ENCODE measurements at places on chromosomes 12 and 14.
A peak's percentile ranks its signal among the peaks of the same experiment; 100 is the strongest.

GRCh38 chr12:106417926-106418910 is 60.7 kb downstream of the POLR3B start:
- no peak for DNase-seq

DNA sequence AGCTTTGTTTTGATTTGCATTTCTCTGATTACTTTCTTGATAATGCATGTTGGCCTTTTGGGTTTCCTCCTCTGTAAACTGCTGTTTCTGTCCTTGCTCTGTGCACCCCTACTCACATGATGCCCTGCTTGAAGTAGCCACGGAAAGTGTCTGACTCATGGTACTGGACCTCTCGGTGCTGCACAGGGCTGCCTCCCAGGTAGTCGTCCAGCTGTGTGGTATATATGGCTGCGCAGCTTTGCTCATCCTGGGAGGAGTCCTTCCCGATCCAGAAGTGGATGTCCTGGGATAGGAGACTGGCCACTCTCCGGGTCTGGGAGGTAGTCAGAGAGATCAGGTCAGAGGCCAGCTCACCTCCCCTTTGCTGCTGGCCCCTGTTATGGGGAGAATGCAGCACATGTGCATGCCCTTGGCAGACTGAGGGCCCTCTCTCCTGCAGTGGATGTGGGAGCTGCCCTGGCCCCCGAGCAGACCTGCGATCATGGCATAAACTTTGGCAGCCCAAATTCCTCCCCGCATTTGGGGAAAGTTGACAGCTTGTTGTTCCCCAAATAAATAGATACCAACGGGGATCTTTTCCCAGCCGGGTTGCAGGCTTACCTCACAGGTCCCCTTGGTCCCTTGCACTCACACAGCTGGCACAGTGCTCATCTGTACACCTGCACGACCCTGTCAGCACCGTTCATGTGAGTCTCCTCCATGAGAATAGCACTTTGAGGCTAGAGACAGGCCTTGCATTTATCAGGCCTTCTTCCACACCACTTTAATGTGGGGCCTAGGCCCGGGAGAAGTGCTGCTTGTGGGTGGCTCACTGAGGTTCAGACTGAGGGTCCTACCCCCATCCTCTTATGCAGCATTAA is 5.2 kb downstream of the AVIL start:
- no peak for DNase-seq

DNA sequence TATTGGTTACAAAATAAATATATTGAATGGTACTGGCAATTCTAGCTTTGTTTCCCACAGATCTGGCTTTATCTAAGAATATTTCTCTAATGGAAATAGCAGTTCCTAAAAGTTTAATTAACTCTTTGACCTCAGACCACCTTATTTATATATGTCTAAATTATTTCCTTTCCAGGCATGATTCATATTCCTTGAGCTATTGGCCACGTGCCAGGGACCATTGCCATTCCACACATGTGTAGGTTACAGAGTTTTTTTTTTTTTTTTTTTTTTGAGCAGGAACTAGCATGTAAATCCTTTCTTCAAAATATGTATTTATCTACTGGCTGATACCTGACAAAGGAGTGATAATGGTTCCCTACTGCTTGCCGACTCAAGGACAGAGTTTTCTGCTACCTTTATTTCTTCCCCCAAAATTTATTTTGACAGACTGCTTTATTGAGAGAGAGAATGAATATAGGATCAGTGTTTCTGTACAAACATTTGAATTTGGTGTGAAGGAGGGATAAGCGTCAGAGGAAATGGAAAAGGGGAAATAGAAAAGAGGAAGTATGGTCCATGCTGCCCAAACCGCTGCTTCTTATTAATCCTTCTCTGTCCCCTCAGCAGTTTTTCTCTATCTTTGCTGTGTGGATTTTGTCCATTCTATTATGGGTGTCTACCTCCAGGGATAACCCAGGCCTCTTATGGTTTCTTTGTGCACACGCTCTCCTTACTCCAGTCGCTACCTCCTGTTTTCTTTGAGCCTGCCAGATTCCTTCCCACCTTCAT is 36.4 kb downstream of the PDE3A start:
- peak; percentile 74 for DNase-seq

- DNase-seq = no peak
Observed at GRCh38 chr12:121214166-121214777, 4.3 kb downstream of the P2RX4 start.

DNA sequence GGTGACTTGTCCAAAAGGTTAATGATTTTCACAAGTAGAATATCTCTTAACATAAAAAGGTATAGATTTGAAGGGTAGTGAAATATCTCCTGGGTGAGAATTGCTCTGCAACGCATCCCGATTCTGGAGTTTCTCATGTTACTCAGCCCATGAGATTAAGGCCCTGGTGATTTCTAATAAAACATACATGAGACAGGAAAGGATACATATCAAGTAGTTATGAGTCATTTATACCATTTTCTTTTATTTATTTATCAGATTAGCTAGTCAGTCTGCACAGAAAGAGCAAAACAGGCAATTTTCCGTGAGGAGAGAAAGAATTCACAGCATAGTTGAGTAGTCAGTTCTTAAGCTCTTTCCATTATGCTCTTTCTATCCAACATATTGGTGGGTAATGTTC is 535.6 kb upstream of the ATP2B1 start:
- DNase-seq = no peak

DNA sequence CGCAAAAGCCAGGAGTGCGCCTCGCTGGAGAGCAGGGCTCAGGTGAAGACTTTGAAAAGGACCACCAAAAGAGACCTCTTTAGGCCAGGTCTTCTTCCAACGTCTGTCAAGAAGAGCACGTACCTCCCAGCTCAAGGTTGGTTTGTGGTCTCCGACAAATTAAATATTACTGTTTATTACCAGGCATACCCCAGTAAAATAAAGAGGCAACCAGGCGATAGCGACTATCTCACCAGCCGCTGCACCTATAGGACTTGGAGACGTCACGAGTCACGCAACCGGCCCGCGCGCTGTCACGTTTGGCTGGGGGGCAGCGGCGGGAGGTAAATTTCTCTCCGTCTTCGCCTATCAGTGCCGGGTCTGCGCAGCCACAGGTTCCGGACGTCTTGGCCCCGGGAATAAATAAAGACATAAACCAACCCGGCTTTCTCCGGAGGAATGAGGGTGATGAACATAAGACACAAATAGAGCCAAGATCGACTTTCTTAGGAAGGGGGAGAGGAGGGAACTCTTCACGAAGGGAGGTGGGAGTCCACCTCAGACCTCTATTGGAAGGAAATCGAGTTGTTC is 2.0 kb upstream of the TBX5 start:
- DNase-seq = no peak

- DNase-seq = no peak
Observed at GRCh38 chr14:65169351-65169750, 67.0 kb upstream of the MAX start.

GRCh38 chr12:119229837-119230236 is 51.1 kb downstream of the HSPB8 start:
- DNase-seq = no peak

DNA sequence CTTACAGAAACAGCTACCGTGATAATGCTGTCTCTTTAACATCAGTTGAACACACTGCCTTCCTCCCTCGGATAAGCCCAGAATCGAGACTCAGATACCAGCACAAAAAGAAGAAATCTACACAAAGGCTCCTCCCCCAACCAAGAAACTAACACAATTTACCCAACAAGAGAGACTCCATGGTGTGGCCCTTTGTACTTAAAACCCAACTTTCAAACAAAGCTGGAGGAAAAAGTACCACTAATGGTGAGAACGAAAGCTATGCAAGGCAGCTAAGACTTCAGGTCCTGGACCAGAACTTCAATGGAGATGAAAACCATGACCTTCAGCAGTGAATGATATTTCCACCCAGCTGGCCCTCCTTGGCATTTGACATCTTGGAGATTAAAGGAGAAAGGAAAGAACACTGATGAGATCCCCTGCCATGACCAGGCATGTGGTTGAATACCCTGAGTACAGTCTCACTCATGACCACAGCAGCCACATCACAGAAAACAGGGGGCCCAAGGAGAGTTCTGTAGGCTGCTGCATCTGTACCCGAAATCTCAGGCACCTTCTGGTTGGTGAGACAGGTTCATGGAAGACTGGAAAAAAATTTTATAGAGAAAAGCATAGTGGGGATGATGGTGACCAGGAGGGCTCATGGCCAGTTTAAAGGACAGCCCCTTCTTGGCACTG is 36.7 kb downstream of the RBM19 start:
- DNase-seq = no peak

GRCh38 chr14:94654071-94654861 is 42.1 kb downstream of the SERPINA3 start:
- no peak for DNase-seq

GRCh38 chr14:95784137-95784536 is 70.2 kb upstream of the TCL1A start:
- peak; percentile 6 for DNase-seq

DNA sequence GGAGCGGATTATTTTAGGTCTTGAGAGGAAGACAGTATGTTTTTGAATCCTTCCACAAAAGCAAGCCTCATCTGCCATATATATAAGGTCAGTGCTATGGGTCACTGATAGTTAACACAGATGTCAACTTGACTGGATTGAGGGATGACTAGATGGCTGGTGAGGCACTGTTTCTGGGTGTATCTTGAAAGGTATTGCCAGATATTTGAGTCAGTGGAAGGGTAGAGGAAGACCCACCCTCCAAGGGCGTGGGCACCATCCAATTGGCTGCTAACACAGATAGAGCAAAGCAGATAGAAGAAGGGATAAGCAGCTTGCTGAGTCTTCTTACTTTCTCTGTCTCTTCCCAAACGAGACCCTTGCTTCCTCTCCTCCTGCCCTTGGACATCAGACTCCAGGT is 185.0 kb upstream of the BTG1 start:
- DNase-seq = no peak

DNA sequence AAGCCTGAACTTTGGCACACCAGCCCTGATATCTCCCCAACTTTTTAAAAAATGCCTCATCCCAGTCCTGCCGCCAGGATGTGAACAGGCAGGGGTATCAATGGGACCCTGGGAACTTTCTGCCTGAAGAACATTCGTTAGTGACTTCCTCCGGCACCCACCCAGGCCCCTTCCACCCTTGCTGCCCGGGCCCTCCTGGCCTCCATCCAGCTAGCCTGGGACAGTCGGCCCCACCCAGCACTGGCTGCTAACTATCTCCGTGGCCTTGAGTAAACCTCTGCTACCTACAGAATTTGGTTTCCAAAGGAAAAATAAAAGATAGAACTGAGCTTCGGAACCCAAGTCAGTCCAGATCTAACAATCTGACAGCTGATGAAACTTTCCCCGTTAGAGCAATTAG is 14.3 kb downstream of the SCARB1 start:
- DNase-seq = no peak

DNA sequence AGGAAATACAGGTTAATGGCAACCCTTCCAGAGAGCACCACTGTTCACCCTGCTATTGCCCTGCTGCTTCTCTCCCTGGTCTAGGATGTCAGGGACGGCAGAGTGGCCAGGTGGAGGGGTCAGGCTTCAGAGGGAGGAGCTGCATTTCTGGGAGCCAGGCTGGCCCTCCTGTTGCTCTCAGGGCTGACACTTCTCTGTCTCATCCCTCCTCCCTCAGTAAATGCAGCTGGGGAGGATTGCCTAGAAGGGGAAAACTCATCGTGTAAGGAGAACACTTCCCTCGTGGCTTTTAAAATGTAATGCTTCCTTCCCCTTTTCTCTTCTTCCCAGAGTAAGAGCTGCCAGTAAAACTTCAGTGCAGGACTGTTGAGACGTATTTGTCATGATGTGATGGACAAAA is 20.8 kb downstream of the SUSD6 start:
- DNase-seq = no peak

DNA sequence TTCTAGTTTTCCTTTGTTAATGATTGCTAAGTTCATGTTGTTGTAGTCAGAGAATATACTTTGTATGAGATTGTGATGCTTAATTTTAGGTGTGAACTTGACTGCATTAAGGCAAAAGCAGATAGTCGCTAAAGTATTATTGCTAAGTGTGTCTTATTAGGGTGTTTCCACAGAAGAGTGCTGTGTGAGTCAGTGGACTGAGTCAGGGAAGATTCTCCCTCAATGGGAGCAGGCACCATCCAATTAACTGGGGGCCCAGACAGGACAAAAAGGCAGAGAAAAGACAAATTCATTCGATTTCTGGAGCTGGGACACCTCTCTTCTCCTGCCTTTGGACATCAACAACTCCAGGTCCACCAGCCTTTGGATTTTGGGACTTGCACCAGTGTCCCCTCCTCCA is 48.5 kb downstream of the BAZ1A start:
- DNase-seq = no peak

- peak; percentile 51 for DNase-seq
Observed at GRCh38 chr14:65229748-65230728, 127.7 kb upstream of the MAX start.

DNA sequence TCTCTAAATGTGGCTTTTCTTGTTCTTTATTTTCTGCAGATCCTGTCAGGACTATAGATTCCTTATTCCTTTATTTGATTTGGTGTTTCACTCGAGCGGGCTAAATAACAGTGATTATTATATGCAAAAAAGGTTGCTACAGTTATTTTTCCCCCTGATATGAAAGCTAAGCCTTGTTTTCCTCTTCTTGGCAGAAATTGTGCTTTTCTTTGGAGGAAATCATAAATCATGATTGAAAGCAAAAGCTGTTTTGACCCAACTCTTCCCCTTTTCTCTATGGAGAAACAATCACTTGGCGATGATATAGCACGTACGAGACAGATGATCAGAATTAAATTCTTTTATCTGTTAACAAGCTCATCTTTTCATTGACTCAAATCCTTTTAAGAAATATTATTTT is 31.4 kb downstream of the PPFIBP1 start:
- DNase-seq = no peak

- no peak for DNase-seq
Observed at GRCh38 chr12:120799243-120800045, 73.8 kb downstream of the ACADS start.

- DNase-seq = no peak
Observed at GRCh38 chr12:110266980-110267620, 13.9 kb upstream of the ATP2A2 start.

- no peak for DNase-seq
Observed at GRCh38 chr14:105144026-105144665, 24.4 kb downstream of the JAG2 start.
